ENCODE measurements at places on chromosomes 2 and 18.

DNA sequence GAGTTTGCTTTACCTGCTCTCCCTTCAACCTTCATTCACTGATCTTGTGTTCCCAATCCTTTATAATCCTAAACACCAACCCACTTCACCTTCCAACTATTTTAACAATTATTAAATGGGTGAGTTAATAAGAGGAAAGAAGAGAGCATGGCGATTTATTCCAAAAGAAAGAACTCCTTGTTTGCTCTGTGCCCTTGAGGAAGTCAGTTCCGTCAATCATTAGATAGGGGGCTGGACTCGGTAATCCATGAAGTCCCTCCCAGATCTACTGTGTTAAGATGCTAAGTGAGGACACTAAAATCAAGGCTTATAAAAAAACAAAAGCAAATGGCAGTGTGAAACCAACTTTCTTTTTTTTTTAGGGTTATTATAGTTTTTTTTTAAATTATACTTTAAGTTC is 589.9 kb downstream of the XIRP2 start:
- no peak for DNase-seq

DNA sequence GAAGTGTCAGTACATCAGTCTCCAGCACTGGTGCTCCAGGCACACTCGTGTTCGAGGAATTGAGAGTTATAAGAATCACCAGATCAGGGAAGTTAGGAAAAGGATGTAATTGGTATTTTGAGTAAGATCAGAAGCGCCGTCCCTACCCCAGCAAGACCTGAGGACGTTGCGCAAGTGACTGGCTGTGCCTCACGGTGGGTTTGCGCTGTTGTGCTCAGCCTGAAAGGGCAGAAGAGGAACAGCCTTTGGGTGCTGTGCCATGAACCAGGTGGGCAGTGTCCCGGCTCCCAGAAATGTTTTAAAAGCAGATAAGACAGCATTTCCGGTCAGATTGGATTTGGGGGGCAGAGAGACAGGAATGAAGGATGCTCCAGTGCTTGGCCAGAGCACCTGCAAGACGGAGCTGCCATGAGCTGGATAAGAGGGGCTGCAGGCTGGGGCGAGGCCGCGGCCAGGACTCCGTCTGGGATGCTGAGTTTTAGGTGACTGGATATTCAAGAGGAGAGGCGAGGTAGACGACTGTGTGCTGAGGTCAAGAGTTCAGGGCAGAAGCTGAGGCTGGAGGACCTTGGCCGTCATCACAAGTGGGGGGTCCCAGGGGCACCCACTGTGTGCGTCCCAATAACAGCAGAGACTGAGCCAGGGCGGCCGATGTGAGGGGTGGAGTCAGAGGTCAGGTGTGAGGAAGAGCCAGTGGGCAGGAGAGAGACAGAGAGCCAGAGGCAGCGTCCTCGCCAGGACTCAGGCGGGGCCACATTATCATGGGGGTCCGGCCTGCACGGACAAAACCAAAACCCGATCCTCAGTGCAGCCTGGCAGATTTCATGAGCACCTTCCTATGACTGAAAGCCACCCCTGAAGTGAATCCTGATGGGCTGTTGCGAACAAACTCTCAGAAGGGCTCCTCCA is 77.7 kb upstream of the ALKAL2 start:
- no peak for DNase-seq

DNA sequence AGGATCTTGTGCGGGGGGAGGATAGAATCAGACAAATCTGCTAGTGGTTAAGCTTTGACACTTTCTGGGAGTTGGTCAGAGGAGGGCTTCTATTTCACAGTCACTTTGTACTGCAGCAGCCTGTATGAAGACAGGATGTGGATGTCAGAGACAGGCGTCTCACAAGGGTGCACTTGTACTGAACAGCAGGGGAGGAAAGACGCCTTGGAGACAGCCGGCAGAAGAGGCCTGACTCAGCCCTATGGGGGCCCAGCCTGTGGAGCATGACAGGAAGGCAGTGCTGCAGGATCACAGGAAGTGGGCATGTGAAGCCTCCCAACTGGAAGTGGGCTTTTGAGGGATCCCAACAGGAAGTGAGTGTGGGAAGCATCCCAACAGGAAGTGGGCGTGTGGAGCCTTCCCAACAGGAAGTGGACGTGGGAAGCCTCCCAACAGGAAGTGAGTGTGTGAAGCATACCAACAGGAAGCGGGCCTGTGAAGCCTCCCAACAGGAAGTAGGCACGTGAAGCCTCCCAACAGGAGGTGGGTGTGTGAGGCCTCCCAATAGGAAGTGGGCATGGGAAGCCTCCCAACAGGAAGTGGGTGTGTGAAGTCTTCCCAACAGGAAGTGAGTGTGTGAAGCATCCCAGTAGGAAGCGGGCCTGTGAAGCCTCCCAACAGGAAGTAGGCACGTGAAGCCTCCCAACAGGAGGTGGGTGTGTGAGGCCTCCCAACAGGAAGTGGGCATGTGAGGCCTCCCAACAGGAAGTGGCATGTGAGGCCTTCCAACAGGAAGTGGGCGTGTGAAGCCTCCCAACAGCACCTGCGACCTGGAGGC is 212.3 kb downstream of the SNTG2 start:
- no peak for DNase-seq

DNA sequence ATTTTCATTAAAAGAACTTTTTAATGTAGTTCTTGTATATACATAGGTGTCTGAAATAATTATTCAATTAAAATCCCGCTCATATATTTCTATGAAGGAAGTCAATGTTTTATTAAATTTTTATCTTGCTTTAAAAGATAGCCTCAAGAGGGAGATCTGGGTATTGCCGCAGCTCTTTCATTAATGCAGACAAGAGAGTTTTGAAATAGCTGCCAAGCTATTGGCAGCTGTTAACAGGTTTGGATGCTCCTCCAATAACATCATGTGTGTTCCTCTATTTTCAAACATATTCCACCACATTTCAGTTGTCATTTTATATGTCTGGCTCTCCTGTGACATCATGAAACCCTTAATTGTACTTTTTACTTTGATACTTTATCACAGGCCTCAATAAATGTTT is 12.9 kb upstream of the NT5C1B start:
- no peak for DNase-seq

DNA sequence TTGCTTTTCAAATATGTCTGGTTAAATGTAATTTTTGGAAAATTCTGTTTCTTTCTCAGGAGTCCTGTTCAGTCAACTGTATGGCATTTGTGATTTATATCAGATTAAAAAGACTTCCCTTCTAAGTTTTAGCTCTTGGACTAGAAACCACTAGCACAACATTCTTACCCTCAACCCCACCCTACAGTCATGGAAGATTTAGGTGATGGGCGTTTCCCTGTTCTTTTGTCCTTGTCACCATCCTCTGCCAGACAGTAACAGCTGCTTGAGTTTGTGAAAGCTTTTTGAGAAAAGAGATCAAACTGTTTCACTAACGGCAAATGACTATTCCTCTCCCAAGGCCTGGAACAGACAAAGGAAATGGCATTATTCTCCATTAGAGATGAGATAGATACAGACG is 31.8 kb downstream of the SERPINB5 start:
- DNase-seq = no peak

DNA sequence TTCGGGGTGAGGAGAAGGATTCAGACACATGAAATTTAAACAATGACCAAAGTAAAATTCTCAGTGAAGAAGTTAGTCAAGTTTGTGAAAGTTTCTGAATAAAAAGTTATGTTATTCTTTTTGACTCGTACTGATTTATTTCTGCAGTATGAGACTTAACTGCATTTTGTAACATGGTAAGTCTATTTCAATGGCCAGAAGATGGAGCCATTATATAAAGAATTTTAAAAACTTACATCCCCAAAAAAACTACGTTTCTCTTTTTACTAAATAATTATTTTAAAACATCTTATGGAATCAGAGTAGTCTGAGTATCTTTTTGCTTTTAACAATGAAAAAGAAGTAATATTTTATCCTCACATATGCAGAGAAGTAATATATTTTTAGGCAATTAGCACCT is 51.4 kb upstream of the SCN1A start:
- DNase-seq = no peak

GRCh38 chr2:59756150-59756549 is 797.3 kb downstream of the BCL11A start:
- DNase-seq = no peak

- no peak for DNase-seq
These were observed 94.8 kb upstream of the ZNF516 start for GRCh38 chr18:76589866-76590265.

- no peak for DNase-seq
These were observed 101.8 kb upstream of the FZD5 start for GRCh38 chr2:207871506-207871905.

- DNase-seq = no peak
These were observed 306.6 kb downstream of the MYCN start for GRCh38 chr2:16246911-16247310.

DNA sequence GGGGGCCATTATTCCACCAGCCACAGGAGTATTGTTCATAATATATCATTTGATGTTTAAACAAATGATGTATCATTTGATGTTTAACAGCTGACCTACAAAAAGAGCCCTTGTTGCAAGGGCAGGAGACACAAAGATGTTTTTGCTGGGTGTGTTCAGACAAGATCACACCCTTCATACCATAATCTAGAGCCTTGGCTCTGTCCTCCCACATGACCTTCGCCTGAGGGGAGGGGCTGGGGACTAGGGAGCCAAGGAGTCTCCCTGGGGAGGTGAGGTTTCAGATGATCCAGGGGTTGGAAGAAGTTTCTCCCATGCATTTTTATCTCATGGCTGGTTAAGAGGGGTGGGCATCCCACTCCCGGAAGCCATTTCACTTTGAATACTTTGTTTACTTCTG is 33.5 kb downstream of the CDC42EP3 start:
- DNase-seq = no peak

GRCh38 chr2:36530178-36530982 is 67.6 kb downstream of the FEZ2 start:
- DNase-seq = no peak

- no peak for DNase-seq
These were observed 87.8 kb downstream of the LYPD1 start for GRCh38 chr2:132581991-132582738.

Data from left hindlimb (tissue), 1 donor.